NCI-H446 (cell line): ENCODE measurements at places on chromosomes 1 and 21.

DNA sequence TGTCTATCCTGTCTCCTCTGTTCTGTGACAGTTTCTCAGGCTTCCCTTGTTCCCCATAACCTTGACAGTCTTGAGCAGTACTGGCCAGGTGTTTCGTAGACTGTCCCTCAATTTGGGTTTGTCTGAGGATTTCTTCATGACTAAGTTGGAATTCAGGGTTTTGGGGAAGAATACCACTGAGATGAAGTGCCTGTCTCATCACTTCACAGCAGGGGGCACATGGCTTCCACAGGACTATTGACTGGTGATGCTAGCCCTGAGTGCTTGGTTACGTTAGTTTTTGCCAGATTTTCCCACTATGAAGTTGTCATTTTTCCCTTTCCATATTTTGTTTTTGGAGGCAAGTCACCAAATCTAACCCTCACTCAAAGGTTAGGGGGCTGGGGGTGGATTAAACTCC lies 45.7 kb downstream of the CDCP2 start:
- DNase-seq = no peak

GRCh38 chr1:228259951-228260350 lies 52.1 kb downstream of the OBSCN start:
- DNase-seq = no peak

DNA sequence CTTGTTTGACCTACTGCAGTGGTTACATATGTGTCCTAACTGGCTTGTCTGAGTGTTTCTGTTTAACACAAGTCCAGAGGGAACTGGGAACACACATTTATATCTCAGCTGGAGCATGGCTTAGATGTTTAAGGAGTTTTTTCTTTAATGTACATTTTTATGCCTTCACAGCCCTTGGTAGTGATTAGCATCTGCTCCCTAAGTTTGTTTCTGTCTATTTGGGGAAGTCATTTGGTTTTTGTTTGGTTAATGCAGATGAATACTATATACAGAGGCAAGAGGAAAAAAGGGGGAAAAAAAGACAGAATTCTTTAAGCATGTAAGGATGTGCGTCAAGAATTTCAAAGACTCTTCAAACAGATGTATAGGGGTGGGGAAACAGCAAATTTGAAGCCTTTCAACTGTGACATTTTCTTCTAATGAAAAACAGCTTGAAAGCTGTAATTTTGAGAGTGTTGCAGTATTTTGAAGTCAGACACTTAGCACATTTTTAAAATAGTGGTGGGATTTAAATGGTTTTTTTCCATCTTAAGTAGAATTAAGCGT lies 15.4 kb downstream of the MACO1 start:
- no peak for DNase-seq

- DNase-seq = no peak
These were observed 64.3 kb downstream of the OLFML3 start for GRCh38 chr1:114043548-114043947.

GRCh38 chr21:28608646-28609045 lies 384.0 kb downstream of the LTN1 start:
- DNase-seq = no peak

DNA sequence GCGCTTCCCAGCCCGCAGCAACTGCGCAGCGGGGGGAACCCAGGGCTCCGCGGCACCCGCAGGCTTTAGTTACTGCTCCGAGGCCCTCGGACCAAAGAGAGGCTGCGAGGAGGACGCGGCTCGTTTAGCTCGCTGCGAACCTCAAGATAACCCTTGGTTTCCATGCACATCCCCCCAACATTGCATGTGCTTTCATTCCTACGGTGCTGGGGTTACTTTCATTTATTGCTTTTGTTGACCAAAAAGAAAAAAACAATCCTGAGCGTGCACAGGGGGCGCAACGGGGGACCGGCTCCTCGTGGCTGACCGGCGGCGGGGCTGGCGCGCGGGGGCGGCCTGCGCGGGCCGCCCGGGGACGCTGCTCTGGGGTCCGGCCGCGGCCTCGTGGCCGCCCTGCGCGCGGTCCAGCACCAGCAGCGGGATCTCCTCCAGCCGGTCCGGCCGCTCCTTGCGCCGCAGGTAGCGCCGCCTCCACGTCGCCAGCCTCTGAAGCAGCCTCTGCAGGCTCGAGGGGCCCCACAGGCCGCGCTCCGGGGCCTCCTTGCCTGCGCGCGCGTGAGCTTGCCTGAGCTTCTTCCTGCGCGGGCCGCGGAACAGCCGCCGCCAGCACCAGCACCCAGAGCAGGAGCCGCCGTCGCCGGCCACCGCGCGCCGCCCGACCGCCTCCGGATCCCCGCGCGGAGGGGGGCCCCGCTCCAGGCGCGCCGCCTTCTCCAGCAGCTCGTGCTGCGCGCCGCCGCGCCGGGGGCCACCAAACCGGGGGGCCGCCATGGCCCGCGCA lies 77.4 kb downstream of the DESI2 start:
- DNase-seq = no peak

GRCh38 chr1:39754906-39755504 lies 16.1 kb downstream of the OXCT2 start:
- DNase-seq = peak; percentile 89

DNA sequence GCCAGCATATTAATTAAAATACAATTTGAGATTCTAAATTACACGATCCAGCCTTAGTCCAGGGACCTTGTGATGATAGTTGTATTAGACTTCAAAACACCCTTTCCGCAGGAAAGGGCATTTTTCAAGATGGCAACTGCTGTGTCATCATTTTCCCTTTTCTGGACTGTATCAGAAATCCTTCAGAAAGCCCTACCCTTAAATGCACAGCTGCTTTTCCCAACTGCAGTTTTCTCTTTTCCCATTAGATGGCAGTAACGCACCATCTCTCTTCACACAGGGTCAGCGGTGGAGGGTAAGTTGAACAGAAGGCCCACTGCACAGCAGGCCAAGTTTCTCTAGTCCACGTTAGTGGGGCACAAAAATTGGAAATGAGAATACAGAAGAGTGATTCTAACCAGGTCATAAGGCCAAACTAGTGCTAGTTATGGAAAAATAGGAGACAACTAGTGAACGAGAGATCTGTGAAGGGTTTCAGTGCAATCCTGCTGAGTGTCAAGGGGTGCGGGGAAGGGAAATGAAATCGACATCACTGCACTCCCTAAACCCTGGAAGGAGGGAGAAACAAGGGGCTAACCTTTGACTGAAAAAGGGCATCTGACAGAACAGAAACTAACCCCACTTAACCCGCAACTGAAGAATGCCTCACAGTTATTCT lies 22.1 kb upstream of the TDRD10 start:
- DNase-seq = peak; percentile 92

- DNase-seq = no peak
These were observed 24.2 kb downstream of the UBASH3A start for GRCh38 chr21:42427809-42428419.

GRCh38 chr1:178613271-178613945 lies 100.5 kb downstream of the TEX35 start:
- DNase-seq = no peak

DNA sequence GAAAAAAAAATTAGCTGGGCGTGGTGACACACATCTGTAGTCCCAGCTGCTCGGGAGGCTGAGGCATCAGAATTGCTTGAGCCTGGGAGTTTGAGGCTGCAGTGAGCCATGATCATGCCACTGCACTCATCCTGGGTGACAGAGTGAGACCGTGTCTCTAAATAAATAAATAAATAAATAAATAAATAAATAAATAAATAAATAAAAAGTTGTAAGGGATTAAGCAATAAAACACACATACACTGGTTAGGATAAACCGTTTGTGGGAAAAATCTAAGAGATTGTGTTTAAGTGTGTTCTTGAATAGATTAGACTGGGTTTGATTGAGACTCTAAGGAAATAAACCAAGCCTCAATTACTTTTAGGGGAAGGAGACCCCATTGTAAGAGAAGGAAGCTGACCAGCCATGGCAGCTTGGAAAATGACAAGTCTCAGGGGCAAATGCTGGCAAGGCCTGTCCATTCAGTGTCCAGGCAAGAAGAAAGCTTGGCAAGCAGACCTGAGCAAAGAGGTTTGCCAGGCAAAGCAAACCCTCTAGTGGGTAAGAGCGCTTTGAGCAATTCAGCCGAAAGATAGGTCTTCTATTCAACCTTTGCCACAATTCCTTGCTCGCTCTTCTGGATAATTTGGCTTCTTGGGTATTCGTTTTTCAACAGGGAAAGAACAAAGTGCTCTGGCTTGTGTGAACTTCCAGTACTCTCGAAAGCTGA lies 106.9 kb upstream of the SERBP1 start:
- peak; percentile 70 for DNase-seq

GRCh38 chr21:45202889-45203288 lies 84.8 kb downstream of the POFUT2 start:
- DNase-seq = no peak

- no peak for DNase-seq
These were observed 17.3 kb downstream of the TLR5 start for GRCh38 chr1:223125766-223126165.

GRCh38 chr1:6234502-6235295 lies 1.1 kb downstream of the ICMT start:
- DNase-seq = no peak

DNA sequence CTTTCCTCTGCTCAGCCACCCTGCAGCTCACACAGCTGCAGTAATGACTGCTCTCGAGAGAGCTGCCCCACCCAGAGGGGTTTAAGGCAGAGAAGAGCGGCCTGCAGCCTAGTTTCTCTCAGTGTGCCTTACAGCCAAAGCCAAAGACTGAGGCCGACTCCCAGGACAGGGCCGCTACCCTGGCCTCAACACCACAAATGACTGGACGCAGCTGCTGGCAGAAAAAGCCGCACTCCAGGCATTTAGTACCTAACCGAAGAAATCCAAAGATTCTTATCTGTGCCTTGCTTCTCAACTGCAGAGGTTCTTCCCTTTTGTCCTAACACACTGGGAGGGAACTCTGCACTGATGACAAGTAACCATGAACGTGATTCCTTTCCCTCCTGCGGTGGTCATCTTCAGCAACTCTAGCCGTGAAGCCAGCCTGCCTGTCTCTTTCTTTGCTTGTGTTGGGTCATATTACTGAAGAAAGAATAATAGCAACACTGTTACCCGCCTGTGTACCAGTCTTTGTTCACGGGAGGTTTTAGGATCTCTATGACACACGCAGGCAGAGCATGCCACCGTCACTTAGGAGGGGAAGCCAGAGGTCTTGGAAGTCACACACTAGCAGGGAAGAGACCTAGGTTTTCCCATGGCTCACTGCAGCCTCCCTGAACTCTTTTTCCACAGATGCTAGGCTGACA lies 202.7 kb downstream of the RHOU start:
- DNase-seq = no peak

GRCh38 chr1:184860535-184860934 lies 105.9 kb upstream of the EDEM3 start:
- DNase-seq = no peak

DNA sequence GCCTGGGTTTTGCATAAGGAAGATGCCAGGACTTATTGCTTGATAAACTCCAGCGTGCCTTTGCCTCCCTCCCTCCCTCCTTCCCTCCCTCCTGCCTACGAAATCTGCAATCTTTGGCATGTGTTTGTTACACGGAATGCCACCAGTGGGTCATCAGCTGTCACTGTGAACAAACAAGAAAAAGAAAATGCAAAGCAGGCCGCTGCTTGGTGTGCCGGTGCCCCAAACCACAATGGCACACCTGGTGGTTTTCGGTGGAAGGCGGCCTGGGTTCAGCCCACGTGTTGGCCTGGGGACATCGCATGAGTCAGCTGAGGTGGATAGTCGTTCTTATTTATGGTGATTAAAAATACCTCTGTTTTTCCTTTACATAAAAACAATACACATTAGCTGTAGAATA lies 16.3 kb upstream of the IFNLR1 start:
- DNase-seq = no peak

- no peak for DNase-seq
These were observed 32.1 kb downstream of the JAK1 start for GRCh38 chr1:64934115-64934877.

GRCh38 chr1:45375104-45376090 lies 35.2 kb upstream of the MUTYH start:
- DNase-seq = peak; percentile 11
